ENCODE measurements at places on chromosomes 7 and 10. TPM values are rescaled to one million over a fixed set of nuclear protein-coding genes. Genes with fewer than 3 reads are reported as not detected.

- DNase-seq: no peak
Observed at GRCh38 chr10:49186613-49187012, 1.6 kb downstream of the TMEM273 start.

GRCh38 chr10:6347391-6347951 is 144.7 kb downstream of the PFKFB3 start:
- peak; percentile 75 for DNase-seq

GRCh38 chr7:43195768-43196167 is 83.3 kb downstream of the HECW1 start:
- DNase-seq: no peak

- peak; percentile 60 for DNase-seq
Observed at GRCh38 chr10:87864496-87865059, 1.2 kb downstream of the PTEN start.

- DNase-seq: no peak
Observed at GRCh38 chr7:33432821-33433220, 303.5 kb downstream of the BBS9 start.

GRCh38 chr10:106636766-106637491 is 527.6 kb downstream of the SORCS1 start:
- no peak for DNase-seq

- no peak for DNase-seq
Observed at GRCh38 chr7:82444220-82444909, 788 bp upstream of the CACNA2D1 start.

DNA sequence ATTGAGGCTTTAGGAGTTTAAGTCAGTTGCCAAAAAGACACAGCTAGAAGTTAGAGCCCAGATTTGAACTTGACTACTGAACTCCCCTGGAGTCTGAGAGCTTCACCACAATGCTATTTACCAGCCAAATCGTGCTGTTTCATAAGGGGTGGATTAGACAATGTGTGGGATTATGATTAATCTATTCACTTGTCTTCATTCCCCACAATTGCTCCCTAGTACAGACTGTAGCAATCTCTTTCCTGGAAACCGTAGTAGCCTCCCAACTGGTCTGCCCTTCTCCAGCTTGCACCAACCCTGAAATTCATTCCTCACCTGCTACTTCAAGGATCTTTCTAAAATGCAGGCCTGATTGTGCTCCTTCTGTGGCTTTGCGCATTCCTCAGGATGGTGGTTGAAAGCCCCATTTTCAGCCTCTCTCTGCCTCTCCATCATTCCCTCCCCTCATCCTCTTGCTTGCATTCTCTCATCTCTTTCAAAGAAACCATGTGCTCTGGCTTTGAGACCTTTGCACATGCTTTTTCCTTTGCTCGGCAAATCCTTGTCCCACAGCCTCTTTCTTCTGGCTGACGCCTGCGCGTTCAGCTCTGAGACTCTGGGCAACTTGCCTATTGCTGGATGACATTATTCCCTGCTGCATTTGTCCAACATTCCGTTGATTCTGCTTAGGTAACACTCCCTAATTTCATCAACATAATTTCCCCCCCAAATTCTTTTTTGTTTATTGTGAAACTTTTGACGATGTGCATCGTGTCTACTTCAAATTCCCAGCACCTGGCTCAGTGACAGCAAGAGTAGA is 145.1 kb downstream of the ADRA2A start:
- DNase-seq: no peak

GRCh38 chr7:95213809-95214492 is 110.4 kb downstream of the PON1 start:
- no peak for DNase-seq

- DNase-seq: no peak
Observed at GRCh38 chr7:149823191-149823630, 15.0 kb upstream of the ZNF862 start.

DNA sequence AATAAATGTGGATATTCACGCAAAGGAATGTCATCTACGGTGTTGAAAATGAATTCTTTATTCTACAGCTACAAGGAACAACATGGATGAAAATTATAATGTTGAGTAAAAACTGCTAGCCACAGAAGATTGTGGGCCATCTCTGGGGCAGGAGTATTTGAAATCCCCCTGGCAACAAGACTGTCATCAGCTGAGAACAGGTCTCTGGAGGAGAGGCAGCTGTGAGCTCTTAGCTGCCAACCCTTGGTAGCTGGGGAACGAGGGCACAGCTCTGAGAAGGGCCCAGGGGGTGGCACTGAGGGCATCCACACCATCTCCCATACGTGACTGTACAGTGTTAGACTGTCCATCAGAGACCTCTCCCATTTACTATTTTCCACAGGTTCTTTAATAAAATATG is 340.1 kb upstream of the MGMT start:
- DNase-seq: no peak

Gene CALN1
- not detected for total RNA-seq

GRCh38 chr10:8402576-8402975 is 348.1 kb downstream of the GATA3 start:
- DNase-seq: no peak

Gene TMEM184A
- not detected for total RNA-seq

DNA sequence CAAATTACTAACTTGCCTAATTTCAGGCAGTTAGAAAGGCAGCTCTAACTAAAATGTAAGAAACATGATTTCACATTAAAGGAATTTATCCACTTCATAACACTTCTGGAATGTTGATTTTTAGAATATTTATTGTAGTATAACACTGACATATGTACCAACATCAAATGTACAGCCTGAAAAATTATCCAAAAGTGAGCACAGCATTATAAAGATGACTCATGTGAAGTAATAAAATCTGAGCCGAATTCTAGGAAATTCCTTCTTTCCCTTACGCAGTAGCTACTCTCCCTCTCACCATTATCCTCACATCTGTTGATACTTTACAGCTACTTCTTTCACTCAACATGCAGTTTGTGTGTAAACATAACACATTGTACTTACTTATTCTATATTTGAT is 610.6 kb downstream of the ZWINT start:
- DNase-seq: no peak

- no peak for DNase-seq
Observed at GRCh38 chr10:118542745-118543144, 52.7 kb downstream of the PRLHR start.

DNA sequence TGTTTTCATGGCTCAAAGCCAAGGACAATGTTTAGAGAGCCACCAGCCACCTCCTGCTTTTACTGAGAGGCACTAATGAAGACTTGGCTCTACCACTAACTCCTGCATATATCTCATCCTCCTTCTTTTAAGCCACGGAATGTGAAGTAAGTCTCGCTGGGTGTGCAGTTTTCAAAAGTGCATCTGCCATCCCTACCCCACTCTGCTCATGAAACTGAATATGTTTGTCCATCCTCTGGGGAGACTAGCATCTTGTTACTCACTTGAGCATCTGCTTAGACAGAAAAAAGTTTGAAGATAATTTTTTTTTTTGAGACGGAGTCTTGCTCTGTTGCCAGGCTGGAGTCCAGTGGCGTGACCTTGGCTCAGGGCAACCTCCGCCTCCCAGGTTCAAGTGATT is 40.8 kb downstream of the EPDR1 start:
- DNase-seq: no peak

GRCh38 chr10:24448351-24448999 is 239.5 kb downstream of the KIAA1217 start:
- no peak for DNase-seq

Gene FAM24B
- total RNA-seq: 10.1 TPM

GRCh38 chr7:71871446-71871845 is 540.7 kb downstream of the CALN1 start:
- no peak for DNase-seq

DNA sequence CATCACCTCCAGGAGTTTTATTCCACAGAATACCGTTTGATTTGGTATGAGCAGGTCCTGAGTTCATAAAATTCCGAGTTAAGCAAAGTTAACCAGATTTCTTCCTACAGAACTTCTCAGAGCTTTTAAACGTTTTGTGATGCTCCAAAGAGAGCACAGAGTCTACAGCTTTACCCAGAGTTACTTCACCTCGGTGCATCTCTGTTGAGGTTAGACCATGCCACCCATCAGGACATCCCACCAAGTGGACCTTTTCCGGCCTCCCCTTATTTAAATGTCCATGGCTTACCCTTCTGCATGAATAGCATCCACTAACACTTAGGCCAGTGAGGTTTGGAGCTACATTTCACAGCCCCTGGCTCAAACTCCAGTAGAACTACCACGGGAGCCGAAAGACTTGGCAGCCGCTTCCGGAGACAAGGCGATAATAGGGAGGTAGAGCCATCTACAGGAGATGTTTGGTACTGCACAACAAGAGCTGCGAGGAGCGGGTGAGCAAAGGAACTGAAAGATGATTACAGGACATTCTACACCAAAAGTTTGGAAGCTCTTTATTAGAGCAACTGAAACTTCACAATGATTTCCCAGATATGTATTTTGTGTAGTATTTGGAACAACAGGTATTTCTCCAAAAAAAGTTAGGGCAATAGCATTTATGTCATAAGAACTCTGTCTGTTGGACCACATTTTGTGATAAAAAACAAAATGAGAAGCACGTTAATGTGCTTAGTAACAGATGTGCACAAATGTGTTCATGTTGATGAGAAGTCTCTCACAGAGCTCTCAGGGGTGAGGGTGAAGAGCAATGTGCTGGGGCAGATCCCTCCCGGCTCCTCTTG is 174.7 kb downstream of the HERPUD2 start:
- DNase-seq: peak; percentile 65

GRCh38 chr7:47552621-47553020 is 29.3 kb downstream of the TNS3 start:
- no peak for DNase-seq

DNA sequence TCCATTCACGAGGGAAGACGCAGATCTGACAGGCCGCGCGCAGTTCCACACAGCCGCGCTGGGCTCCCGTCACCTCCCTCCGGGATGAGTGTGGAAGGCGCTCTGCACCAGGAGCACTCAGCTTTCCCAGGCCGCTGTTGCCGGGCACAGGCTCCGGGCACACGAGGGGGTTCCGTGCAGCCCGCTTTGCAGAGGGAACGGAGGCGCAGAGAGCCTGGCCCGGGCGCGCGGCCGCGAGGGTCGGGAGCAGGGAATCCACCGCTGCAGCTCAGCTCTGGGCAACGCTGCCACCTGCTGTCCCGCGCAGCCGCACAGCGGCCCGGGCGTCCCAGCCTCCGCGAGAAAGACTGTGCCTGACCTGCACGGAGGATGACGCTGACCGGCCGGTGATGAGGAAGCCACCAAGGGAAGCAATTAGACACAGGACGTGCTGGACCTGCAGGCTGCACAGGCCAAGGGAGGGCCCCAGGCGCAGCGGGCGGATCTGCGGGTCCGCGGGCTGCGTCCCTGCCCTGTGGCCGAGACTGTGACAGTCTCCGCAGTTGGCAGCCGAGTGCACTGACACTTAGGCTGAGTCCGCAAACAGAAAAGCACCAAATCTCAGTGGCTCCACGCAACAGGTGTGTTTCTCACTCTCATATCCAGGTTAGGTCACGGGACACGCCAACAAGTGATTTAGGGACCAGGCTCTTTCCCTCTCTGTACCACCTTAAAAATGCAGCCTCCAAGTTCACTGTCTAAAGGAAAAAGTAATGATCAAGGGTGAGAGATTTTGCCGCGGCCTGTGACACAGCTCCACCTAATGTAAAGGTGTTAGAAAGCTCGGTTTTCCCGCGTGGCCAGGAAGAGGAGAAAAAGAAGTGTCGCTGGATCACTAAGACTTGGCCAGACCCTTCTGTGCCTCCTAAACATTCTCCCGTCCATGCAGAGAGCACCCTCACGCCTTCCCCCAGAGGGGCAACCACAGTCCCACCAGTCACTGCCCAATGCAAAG is 94.5 kb downstream of the SEC61G start:
- peak; percentile 1 for DNase-seq

Gene SMKR1
- not detected for total RNA-seq

DNA sequence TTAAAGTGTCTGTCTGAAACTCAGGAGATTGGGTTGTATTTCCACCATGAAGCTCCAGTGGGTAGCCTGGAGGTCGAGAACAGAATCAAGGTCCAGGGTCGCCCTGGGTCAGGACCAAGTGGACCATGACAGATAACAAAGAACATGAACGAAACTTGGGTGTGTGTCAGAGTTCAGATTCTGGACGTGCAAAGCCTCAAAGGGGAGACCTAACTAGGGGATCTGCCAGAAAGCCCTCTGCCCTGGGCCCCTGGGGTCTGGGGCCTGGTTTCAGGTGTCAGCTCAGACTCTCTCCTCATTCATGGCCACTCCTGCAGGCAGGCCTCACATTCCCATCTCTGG is 1.6 kb downstream of the RASSF4 start:
- no peak for DNase-seq

DNA sequence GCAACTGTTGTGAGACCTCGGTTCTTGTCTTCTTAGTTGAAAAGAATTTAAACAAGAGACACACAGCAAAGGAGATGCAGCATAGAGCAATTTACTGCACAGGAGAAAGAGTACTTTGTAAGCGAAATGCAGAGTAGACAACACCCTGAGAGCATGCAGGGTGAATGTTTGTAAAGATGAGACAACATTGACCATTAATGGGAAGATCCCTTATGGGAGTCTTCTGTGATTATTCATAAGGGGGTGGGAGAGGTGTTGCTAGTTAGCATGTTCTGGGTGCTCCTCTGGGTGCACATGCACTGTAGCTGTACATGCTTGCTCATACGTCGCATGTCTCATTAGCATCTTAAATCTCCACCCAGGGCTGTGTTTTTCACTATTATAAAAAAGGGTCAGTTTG is 62.3 kb downstream of the CLRN3 start:
- DNase-seq: no peak

- DNase-seq: no peak
Observed at GRCh38 chr10:69757553-69758309, 44.0 kb upstream of the COL13A1 start.

DNA sequence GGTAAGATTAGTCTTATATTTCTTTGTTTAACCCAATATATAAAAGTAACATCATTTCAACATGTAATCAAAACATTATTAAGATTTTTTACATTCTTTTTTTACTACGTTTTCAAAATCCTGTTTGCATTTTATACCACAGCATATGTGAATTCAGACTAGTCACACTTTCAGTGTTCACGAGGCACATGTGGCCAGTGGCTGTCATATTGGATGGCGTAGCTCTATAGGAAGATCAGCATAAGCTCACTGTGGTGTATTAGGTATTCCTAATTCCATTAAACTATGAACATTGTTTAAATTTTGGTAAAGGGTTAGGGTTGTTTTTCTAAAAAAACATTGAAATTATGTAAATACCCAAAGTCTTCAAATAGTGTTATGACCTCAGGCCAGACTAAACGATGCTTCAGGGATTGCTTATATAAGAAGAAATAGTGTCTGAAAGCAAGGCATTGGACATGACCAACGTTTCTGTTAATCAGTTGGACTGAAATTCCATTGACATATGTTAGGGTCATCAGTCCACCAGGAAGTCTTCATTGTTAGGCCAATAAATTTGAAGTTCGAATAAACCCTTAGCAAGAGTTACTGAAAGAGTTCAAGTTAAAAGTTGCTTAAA is 97.0 kb downstream of the BICC1 start:
- DNase-seq: no peak

All from OCI-LY7 (cell line).